CD4-positive, alpha-beta T cell treated with Interleukin-15 for 4 hours (primary cell): ENCODE measurements at places on chromosomes 13 and 19.

- no peak for DNase-seq
Observed at GRCh38 chr19:46328079-46328478, 18.8 kb upstream of the PPP5C start.

GRCh38 chr19:4120559-4121272, 3.2 kb downstream of the MAP2K2 start:
- DNase-seq = no peak

DNA sequence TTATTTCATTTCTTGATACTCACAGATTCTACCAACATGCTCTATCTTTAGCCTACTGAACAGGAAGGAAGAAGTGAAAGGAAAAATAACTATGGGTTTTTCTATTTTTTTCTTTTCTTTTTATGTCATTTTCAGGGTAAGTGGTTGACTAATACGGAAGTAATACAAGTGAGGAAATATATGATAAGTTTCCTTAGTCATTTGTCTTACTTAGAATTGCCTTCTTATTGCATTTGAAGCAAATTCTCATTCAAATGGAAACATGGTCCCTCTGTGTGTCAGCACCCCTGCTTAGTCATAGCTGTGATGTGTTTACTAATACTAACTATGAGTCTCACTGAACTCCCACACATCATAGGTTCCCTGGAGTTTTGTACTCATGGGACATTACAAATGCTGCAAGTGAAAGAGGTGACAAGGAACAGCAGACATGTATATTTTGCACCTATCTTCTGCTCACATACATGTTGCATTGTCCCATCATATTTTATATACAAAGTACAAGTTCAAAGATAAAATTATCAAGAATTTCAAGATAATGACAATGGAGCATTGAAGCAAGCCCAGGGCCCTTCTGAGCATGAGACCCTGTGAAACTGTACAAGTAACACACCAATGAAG, 60.1 kb downstream of the DCT start:
- DNase-seq = peak; percentile 17

DNA sequence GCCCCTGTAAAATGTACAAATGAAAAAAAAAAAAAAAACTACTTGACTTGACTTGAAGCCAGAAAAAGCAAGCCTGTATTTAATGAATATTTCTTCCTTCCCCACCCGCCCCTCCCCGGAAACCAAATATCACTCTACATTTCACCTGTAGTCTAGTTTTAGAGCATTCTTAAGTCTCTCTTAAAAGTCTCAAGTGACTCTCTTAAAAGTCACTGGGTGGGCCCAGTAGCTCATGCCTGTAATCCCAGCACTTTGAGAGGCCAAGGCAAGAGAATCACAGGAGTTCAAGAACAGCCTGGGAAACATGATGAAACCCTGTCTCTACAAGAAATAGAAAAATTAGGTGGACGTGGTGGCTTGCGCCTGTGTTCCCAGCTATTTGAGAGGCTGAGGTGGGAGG, 72.0 kb downstream of the TSC22D1 start:
- DNase-seq = no peak

DNA sequence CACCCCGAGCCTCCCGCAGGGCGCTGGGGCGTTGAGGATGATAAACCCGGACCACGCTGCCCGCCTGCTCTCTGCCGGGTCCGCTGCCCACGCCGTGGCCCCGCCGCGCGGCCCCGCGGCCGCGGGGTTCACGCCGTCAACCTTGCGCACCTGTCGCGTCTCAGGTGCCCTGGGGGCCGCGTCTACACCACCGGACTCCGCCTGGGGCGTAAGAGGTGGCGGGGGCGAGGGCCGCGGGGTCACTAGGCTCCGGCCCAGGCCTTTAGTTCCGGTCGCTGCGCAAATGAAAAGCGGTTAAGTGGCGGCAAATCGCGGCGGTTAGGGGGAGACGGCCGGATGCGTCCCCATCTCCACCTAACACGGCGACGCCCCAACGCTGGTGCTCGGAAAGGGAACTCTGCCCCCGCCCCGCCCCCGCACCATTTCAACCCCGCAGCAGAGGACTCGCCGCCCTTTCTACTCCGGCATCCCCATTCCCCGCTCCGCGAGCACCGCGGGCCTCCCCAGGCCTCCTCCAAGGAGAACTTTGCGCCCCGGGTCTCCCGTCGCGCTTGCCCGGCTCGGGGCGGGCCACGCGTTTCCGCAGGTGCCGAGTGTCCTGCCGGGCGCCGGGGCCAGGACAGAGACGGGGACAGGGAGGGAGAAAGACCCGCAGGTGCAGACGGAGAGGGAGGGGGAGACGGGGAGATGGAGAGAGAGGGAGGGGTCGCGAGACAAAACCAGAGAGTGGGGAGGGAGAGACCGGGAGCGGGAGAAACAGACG, 4.3 kb downstream of the ONECUT3 start:
- no peak for DNase-seq

- DNase-seq = no peak
Observed at GRCh38 chr13:55606045-55606665, 1534.6 kb upstream of the PRR20A start.

DNA sequence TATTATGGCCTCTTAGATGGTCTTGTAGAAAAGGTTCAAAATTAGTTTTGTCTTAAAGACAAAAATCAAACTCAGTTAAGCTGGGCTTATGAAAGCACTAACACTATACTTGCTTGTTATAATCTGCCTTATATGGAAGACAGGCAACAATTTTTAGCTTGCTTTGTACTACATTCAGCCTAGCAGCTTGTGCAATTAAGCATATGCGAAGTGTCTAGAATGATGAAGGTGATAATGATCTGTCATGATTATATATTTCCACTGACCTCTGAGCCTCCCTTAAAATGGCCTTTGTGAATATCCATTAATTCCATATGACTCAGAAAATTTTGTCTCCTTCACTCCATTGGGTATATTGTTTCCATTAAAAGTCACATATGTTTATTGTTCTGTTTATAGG, 834.9 kb downstream of the OLFM4 start:
- DNase-seq = no peak

GRCh38 chr13:28819735-28820098, 422 bp upstream of the MTUS2 start:
- DNase-seq = peak; percentile 26

- DNase-seq = no peak
Observed at GRCh38 chr19:39319892-39320248, 793 bp downstream of the LRFN1 start.

- no peak for DNase-seq
Observed at GRCh38 chr13:101309014-101309619, 107.2 kb downstream of the NALCN start.

- no peak for DNase-seq
Observed at GRCh38 chr13:101267656-101268055, 148.7 kb downstream of the NALCN start.

- DNase-seq = no peak
Observed at GRCh38 chr19:46951171-46951986, 68.3 kb upstream of the NPAS1 start.

DNA sequence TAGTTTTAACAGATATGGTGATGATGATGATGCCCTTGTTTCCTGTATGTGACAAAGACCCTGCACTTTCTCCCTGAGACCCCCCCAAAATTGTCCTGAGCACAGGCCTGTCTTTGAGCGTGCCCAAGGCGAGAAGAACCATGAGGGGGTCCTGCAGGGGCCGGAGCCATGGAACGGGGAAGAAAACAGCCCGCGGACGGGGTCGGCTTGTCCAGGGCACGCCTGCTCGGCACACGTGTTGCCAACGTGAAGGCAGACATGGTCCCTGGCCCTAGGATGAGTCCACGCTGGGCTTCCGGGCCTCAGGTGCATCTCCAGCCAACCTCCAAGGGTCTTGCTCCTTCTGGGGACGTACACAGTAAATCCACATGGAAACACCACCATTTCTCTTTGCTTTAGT, 90.8 kb downstream of the SLC7A1 start:
- DNase-seq = no peak

DNA sequence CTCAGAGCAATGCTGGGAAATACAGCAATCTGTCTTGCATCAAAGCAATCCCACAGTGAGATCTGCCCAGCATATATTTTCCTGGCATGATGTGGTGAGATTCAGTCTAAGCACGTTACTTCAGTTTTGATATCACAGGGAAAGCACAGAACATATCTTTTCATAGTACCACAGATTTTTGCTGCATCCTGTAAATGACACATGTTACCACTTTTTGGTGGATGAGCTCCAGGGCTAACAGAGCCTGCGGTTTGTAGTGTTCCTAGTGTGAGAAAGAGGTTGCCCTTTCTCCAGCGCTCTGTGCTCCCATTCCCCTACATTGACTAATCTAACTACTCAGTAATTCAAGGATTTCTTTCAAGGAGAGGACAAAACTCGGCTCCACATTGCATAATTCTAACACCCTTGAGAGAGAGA, 409.0 kb downstream of the GPC6 start:
- DNase-seq = no peak

DNA sequence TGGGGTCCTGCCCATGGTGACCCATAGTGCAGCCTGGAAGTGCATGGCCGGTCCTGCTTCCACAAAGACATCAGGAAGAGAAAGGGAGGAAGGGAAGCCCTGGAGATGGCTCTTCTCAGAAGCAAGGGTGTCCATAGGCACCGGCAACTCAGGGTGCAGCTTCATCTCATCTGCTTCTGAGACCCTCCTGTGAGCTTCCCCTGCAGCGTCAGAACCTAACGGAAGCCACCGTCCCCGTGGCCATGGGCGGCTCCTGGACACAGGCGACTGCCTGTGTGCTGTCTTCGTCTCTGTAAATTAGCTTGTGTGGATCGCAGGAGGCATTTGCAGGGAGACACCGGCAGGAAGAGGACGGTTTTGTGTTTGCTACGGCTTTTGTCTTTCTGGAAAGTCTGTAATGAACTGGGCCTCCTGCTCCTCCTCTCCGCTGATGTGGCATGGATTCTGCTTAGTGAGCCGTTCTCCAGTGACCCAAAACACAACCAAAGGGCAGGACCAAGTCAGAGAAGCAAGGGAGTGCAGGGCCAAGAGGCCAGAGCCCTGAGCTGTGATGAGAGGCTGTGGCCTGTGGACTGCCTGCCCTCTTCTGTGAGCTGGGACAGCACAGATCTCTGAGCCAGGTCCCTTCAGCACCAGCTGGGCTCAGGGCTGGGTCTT, 2.5 kb downstream of the ATP4B start:
- no peak for DNase-seq

- DNase-seq = no peak
Observed at GRCh38 chr13:100513987-100514670, 74.5 kb downstream of the GGACT start.

DNA sequence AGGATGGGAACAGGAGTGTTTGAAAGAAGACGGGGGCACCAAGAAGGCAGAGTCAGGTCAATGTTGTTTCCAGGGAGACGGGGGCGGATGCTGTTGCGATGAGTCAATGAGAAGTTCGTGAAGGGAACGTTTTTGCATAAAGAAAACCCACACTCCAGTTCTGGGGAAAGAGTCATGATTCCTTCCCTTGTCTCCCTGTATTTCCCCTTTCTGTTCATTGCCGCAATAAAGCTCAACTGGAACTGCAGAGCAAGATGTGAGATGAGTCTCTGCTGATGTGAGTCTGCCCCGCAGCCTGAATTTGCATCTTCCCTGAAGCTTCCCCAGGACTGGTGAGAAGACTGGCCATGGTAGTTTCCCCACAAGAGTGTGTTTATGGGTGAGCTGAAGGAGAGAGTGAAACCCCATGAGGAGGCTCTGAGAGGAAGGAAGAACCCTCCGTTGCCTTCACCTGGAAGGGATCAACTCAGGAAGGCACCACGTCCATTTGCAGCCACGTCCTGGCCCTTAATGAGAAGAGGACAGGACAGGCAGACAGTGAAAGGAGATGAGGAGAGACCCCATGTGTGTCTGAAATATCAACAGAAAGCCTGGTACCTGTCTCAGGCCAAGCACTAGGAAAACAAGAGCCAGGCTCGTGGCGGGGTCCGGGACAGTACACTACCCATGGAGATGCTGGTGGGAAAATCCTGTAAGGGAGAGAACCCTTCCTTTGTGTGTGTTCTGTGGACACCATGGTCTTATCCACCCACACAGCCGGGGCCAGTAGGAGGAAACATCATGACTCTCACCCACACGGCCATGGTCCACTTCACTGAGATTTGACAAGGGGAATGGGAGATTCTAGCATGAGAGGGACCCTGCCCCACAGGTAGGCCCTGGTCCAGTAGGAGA, 13.7 kb downstream of the LILRA1 start:
- DNase-seq = no peak

GRCh38 chr13:110240352-110240751, 66.6 kb downstream of the COL4A1 start:
- DNase-seq = no peak

- no peak for DNase-seq
Observed at GRCh38 chr19:3867971-3868769, 668 bp downstream of the ZFR2 start.

DNA sequence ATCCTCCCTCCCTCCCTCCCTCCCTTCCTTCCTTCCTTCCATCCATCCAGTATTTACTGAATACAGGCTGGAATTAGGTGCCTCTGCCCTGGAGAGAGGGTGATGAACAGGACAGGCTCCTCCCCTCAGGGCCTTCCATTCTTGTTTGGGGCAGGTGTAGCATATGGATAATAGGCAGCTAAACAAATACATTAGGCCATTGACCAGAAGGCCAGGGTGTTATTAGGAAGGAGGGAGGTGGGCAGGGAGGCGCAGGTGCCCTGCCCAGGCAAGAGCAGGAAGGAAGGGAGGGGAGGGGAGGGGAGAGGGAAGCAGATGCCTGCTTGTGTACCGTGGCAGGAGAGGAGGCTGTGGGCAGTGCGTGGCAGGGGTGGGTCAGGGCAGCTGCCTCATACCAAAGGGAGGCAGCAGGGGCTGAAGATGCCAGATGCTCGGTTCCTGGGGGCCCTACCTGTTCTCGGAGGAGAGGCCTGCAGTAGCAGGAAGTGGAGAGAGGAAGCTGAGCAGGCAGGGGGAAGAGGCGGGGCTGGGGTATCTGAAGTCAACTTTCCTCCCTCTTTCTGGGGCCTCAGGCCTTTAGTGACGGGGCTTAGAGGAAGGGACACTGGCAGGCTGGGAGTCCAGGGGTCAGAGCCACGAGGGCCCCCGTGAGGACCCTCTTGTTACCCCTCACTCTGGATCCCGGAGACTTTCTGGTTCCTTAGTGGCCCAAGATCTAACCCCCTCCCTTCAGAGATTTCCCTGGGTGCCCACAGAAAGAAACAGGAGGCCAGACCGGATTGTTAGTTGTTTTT, at the start of gene RINL:
TSS of gene RINL (minus strand) at position 495 of the 794 bp plus-strand sequence. CDS start 1,533 bp downstream, outside the sequence.
- DNase-seq = peak; percentile 74

- DNase-seq = no peak
Observed at GRCh38 chr19:35704218-35704617, at the start of gene ZBTB32. ZBTB32 (plus strand) TSS chr19:35704558; CDS start chr19:35714627, 10,069 bp downstream.

DNA sequence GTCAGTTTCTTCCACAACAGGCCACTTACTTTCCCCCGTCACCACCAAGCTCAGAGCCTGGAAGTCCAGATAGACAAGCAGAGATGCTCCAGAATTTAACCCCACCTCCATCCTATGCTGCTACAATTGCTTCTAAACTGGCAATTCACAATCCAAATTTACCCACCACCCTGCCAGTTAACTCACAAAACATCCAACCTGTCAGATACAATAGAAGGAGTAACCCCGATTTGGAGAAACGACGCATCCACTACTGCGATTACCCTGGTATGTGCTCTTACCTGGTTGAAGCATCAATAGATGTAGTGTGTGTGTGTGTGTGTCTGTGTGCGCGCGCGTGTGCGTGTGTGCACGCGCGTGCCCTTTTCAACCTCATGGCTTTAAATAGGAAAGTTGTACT, 3.7 kb downstream of the KLF5 start:
- DNase-seq = no peak

- DNase-seq = peak; percentile 46
Observed at GRCh38 chr13:19984430-19985218, 26.1 kb downstream of the ZMYM2 start.

- no peak for DNase-seq
Observed at GRCh38 chr13:106376401-106377112, 158.9 kb downstream of the EFNB2 start.
